ENCODE measurements at places on chromosomes 12 and 14.

GRCh38 chr12:50633955-50634354 lies 129.2 kb downstream of the DIP2B start:
- DNase-seq, result no peak

- no peak for DNase-seq
These were observed 31.0 kb upstream of the RD3L start for GRCh38 chr14:103973354-103973753.

DNA sequence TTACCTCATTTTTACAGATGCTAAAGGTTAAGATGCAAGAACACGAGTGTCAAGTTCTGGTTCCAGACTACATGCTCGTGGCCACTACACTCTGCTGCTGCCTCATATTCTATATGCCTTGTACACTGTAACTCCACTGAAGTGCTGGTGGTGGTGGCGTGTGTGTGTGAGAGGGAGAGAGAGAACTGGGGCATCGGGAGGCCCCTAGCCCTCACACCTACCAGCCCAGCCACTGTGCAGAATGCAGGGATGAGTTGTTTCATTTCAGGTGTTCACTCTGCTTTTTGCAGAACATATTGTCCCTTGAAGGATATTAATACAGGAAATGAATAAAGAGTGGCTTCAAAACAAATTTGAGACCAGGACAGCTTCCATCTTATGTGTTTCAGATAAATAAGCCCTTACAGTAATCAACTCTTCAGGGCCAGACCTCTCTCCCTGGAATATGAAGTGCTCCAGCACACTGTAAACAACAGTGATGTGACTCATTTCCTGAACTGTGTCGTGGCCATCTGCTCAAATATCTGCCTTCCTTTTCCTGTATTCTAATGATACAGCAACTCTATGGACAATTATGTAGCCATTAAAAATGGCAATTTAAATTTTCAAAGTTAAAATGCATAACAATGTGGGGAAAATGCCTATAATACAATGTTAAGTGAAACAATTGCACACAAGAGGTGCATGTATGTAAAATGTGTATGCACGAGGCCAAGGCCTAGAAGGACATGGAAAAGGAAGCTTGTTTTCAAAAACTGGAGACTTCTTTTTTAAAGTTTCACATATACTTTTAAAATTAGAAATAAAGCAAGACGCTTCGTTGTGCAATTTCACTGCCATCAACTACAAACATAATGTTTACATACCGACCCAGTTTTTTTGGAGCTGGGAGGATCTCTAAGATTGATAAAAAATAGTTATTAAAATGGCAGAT lies 215.4 kb downstream of the PELI2 start:
- no peak for DNase-seq

DNA sequence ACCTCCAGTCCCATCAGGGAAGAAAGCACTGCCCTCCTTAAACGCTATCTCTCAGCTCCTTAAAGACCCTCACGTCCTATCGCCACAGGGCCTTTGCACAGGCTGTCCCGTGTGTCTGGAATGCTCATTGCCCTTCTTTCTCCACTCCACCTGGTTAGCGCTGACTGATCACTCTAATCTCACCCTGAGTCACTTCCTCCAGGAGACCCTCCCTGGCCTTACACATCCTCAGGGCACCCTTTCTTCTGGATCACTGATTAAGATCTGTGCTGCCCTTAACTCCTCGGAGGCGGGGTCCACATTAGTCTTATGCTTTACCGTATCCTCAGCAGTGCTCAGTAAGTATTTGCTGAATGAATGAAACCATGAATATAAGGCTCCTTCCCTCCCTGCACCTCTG lies 94.7 kb downstream of the SYNE3 start:
- no peak for DNase-seq

- DNase-seq, result no peak
These were observed 160.1 kb downstream of the KTN1 start for GRCh38 chr14:55739967-55740648.

Measured in activated CD8-positive, alpha-beta T cell treated with anti-CD3 and anti-CD28 coated beads for 36 hours (primary cell).